ENCODE measurements at places on chromosomes 16 and 17.

- no peak for DNase-seq
These were observed 41.3 kb upstream of the RASD1 start for GRCh38 chr17:17537311-17538099.

GRCh38 chr16:73028721-73029361, 19.1 kb downstream of the ZFHX3 start:
- no peak for DNase-seq

DNA sequence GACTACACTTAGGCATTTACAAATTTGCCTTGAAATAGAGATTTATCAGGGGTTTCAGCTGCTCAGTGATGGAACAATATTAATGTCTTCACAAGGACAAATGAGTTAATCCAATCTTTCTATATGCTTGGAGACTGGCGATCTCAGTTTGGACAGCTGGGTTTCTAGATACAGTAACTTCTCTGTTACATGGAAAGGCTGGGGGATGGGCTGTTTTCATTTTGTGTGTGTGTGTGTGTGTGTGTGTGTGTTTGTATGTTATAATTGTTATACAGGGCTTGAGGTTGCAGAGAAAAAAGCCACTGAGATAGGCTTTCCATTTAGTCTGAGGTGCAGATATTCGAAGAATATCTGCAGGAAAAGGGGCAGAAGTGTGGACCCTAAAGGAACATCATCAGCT, 359.3 kb upstream of the SALL1 start:
- no peak for DNase-seq

- DNase-seq, result no peak
These were observed 5.6 kb upstream of the C1QTNF1 start for GRCh38 chr17:79018370-79018695.

DNA sequence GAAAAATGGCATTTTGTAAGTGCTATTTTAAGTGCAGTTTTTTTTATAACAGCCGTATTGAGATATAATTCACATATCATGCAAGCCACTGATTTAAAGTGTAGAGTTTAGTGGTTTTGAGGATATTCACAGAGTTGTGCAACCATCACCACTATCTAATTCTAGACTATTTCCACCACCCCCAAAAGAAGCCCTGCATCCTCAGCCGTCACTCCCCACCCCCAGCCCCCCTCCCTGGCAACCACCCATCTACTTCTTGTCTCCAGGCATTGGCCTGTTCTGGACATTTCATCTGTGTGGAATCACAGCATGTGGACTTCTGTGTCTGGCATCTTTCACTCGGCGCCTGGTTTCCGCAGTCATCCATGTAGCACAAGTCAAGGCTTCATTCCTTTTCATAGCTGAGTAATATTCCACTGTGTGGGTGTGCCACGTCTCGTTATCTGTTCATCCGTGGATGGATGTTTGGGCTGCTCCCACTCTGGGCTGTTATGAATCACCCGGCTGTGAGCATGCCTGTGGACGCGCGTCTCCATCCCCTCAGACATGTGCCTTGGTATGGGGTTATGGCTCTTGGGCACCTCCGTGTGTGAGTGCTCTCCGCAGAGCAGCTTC, 138.4 kb upstream of the CIBAR2 start:
- no peak for DNase-seq

DNA sequence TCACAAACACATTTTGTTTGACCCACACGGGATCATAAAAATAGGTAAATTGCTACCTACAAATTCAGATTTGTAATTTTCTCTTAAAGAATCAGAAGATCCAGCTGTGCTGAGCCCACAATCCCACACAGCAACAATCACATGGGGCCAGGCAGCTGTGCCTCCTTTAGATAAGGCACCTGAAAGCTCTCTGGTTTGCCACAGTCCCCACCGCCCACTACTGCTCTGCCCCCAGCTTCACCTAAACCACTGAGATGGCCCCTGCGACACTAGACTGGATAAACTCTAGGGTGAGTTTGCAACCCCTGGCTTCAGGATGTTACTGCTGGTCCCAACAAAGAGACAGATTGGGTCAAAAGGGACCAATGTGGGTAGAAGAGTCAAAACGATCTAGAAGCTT, 96.8 kb downstream of the GSG1L start:
- DNase-seq, result no peak

- no peak for DNase-seq
These were observed 6.4 kb upstream of the SRCAP start for GRCh38 chr16:30692396-30693064.

DNA sequence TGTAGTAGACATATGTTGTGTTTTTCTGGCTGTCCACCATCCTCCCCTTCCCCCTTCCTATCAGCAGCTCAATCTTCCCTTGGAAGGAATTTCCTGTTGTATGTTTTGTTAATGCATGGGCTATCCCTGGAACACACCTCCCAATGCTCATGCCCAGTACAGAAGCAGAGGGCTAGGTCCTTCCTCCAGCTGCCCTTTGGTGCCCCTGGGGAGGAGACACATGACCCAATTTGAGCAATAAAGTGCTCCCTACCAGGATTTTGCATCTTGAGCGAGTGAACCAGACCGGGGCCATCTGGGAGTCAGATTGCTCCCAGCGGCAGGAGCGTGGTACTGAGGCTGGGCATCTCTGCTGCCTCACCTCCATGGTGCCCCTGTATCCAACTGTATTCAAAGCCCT, 141.5 kb upstream of the MED13 start:
- no peak for DNase-seq

- no peak for DNase-seq
These were observed 7.7 kb downstream of the MIEF2 start for GRCh38 chr17:18267927-18268711.

DNA sequence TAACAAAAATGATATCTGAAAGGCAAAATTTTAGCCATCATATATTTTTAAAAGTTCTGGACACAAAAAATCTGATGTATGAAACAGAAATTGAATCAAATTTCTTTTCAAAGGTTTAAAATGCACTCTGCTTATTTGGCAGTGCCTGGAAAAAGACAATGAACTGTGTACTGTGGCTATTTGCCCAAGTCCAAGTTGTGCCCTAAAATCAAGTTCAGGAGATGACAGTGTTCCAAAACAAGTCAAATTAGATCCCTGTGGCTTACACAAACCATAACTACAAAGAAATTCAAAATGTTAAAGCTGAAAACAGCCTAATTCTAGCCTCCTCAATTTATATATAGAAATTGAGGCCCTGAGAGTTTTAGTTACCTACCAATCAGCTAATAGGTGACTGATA, 25.6 kb downstream of the CMC2 start:
- no peak for DNase-seq

DNA sequence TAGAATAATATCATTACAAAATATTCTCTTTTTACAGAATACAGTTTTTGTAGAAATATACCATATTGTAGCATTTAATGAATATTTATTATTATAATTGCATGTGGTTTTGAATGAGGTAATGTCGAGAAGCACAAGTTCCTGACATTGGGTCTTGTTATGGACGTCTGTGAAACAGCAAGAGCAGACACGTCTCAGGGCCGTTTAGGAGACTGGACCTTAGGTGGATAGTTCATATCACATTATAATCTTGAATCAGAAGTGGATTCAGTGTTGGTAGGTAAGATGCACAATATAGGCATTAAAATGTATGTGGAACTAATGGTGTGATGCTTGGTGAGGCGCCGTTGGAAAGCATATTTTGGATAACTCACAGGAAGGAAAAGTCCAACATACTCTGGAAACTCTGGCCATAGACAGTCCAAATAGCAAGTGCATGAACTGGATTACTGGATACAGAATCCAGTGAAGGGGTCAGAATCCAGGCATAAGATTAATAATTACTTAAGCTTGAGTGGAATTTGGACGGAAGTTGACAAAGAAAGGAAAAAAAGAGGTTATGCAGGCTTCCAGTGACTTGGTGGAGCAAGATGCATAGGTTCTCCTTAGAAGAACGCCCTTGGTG, 17.2 kb downstream of the ABCA8 start:
- no peak for DNase-seq

Measured in G401 (cell line).